ENCODE measurements at places on chromosomes 4 and X. TPM values are rescaled to one million over a fixed set of nuclear protein-coding genes. Genes with fewer than 3 reads are reported as not detected.

The SPANXB1 gene
- not detected for total RNA-seq

The FAT1 gene
- total RNA-seq, result 0.15 TPM

DNA sequence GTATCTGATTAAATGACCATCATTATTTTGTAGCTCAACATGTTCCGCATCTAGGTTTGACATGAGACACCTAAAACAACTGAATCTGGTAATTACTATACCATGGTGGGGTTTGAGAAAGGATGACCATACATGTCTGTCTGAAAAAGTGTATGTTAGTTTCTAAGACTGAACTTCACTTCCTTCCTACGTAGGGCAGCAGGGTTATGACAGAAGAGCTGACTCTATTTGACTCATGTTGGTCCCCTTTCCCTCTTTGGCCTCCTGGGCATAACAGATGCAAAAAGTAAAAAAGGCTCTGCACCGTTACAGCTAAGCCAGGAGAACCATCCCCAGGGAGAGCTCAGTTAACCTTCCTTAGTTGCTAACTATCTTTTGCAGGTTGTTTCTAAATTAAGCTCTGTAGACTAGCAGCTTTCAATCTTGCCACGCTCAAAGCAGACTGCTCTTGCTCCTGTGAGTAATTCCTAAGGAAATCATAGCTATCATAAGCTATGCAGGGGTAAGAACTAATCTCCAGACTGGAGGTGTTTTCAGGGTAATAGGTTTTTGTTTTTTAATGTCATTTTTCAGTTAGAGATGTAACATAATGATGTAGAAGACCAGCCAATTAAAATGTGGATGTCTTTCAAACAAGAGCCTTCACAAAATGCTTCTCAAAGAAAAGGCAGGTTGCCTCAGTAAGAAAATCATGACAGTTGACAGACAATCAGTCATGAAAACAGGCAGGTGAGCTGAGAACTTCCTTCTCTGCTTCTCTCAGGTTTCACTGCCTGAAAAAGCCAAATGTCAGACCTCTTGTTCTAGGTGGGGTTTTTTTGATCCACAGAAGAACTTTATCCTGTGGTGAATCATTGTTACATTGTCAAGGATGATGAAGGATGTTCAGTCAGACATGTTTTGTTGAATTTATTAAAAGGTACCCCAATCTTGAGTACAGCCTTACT lies 66.9 kb upstream of the DAPP1 start:
- no peak for DNase-seq

DNA sequence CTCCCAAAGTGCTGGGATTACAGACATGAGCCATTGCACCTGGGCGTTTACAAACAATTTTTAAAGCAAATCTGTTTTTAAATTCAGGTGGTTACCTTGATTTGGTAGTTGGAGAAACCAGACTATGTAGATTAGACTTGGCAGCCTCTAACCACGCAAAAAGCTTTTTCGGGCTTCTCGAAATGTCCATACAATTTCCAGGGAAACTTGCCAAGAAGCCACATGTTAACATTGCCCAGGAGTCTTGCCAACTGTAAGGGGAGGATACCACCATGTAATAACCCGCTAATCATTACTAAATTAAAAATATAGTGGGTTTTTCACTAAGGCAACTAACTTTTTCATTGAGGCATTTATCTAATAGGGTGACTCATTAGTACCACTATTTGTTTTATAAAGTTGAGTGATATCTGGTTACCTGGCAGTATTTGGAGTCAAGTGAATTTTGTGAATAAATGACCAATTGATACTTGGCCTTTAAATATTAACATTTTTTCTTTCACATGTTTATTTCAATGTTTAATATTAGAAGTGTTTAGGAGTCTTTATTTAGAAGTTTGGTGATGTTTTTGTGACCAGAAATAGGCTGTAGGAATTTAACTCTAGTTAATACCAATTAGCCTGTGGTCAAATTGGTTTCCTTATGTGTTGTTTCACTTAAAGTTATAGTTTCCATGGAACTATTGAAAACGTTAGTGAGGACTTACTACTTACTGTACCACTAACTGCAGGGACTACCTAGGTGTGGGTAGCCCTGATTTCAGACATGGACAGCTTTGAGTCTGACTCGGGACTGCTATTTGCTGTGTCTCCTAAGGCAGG lies 61.3 kb downstream of the CLDN34 start:
- no peak for DNase-seq

- no peak for DNase-seq
Measured at GRCh38 chr4:124224256-124224655, 488.3 kb downstream of the ANKRD50 start.

- no peak for DNase-seq
Measured at GRCh38 chr4:169052594-169052945, 42.5 kb upstream of the CBR4 start.

DNA sequence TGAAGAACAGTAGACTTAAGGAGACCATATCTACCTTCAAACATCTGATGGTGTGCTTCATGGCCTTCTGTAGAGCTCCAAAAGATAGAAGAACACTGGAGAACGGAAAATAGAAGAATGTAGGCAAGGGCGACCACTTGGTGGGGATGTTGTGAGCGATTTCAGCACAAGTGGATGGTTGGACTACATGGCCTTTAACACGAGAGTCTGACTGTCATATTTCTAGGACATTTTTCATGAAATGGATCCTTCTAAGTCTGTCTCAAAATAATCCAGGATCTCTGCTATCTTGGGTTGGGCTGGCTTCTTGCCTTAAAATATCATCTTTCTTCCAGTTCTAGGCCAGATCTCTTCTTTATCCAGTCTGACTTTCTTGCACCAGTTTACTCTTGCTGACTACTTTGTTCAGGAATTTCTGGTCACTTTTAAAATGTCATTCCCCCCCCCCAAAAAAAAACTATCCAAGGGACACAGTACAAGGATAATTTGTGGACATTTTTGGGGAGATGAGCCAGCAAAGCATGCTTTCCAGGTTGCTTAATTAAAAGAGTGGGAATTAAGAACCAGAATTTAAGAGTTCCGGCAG lies 1.2 kb upstream of the MID1IP1 start:
- no peak for DNase-seq

GRCh38 chrX:68995780-68996551 lies 167.1 kb downstream of the EFNB1 start:
- DNase-seq, result no peak

DNA sequence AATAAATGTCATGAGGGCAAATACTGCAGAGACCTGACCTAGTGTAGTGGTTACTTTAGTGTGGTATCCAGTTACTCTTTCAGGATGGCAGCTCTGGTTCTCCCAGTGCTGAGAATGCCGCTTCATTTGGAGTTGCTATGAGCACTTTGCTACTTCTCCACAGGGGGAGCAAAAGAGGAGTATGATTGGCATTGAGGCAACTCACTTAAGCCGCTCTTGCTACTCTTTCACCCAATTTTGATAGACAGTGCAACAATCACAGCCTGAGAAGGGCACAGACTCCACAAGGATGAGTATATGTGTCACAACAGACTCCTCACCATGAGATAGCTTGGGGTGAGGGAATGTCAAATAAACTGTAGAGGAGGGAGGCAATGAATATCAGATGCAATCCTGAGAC lies 81.2 kb downstream of the NPY1R start:
- DNase-seq, result no peak

GRCh38 chr4:54076673-54077072 lies 12.3 kb upstream of the CHIC2 start:
- DNase-seq, result no peak

- DNase-seq, result no peak
Measured at GRCh38 chr4:19510993-19511392, 740.7 kb upstream of the SLIT2 start.

The HS3ST1 gene
- total RNA-seq, result 0.51 TPM

GRCh38 chrX:129652565-129653169 lies 2.1 kb downstream of the APLN start:
- no peak for DNase-seq

DNA sequence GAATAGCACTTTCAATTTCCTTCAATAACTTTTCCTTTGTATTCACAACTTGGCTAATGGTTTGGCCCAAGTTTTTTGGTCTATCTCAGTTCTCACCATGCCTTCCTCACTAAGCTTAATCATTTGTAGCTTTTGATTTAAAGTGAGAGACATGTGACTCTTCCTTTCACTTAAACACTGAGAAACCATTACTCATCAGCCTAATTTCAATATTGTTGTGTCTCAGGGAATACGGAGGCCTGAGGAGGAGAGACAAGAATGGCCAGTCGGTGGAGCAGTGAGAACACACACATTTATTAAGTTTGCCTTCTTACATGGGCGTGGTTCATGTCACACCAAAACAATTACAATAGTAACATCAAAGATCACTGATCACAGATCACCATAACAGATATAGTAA lies 56.7 kb downstream of the TSPAN5 start:
- DNase-seq, result no peak

- DNase-seq, result no peak
Measured at GRCh38 chr4:186642530-186642929, 81.1 kb downstream of the FAT1 start.

DNA sequence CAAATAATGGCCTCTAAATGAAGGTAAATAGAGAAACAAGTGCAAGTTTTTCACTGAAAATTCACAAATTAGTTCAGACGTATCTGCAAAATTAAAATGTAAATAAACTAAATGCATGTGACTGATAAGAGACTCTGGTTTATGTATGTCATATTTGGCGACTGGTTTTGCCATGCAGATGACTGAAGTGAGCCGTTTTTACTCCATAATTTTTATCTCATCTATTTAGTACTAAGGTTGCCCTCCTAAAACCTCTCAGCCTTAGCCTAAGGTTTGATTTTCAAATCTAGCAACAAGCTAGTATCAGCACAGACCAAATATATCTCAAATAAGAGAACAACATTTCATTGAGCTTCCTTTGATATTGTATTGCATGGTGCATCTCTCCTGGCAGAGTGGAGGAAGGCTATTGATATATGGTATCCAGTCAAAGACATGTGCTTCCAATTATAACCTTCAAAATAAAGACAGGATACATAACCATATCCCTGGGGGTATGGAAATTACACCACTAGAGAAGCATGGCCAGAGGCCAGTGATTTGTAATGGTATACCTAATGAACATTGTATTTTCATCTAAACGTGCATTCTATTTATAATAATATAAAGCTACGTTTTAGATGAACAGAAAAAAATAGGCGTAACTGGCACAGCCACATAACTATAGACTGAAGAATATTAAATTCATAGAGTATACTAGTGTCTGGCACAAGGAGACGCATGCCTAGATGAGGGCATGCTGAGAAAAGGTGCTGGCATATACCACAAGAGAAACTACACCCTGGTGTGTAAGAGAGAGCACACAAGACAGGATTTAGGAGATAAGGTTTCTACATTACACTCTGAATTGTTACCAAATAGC lies 392.6 kb upstream of the INTU start:
- DNase-seq, result no peak

The PSAPL1 gene
- total RNA-seq, result not detected

- DNase-seq, result no peak
Measured at GRCh38 chr4:62208921-62209320, 1008.8 kb downstream of the ADGRL3 start.

DNA sequence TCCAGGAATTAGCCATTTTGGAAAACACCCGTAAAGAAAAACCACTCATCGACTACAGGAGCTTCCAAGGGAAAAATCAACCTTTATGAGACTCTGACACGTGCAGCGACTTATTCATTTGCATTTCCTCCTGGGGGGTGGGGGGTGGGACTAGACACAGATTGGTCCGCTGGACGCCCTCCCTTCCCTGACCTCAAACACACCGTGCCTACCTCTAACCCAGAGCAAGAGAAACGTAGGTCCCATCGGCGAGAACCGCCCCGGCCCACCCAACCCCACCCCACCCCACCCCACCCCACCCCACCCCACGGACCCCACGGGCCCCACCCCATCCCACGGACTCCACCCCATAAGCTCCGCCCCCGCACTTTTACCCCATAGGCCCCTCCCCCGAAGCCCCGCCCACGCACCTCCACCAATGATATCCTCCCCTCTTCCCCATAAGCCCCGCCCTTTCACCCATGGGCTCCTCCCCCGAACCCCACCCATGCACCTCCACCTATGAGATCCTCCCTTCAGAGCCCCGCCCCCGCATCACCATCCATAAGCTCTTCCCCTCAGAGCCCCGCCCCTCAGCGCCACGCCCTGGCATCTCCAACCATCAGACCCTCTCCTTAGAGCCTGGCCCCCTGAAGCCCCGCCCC lies 1.1 kb downstream of the GTPBP6 start:
- DNase-seq, result no peak

The ASMT gene
- not detected for total RNA-seq

DNA sequence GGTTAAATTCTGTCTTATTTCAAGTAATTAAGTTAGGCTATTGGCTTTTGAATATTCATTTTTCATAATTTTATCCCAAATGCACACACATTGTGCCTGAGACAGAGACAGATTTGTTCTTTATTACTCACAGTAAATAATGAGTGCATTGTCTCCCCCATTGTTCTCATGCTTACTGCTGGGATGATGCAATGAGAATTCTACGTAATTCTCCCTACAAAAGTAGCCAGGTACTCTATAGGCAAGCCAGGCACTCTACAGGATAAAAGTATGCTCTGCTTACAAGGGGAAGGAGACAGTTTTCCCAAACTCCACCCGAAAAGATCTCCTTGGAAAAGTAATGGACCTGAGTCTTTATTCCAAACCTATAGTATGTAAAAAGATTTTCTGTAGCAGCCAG lies 1890.7 kb upstream of the PCDH10 start:
- DNase-seq, result no peak

GRCh38 chr4:106996490-106996889 lies 39.6 kb downstream of the DKK2 start:
- DNase-seq, result no peak

DNA sequence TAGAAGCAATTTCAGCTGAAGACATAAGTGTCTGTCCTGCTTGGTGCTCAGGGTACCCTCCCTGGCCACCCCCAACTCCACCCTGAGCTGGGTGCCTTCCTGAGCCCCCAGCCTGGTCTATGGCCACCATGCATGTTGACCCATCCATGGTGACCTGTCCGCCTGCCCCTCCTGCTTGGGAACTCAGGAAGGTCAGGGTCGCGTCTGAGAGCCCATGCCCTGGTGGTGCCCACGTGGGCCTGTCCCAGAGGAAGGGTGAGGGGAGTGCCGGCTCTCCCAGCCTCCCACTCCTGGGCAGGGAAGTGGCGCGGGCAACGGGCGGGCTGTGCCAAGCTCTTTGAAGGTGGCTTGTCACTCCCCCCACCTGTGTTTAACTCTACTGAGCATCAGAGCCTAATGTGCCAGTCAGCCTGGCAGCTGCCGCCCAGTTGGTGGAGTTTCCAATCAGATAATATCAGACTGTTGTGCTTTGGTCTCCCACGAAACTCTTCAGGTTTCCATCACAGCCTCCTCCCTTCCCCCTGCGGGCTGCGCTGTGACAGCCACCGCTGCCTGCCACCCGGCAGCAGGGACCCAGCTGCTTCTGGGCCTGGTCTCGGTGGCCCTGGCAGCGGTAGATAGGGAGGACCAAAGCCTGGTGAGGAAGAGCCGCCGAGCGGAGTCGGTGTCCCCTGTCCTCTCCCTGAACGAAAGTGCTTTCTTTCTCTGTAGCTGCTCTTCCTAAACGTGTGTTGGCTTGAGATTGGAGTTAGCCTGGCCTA lies 4.8 kb downstream of the SH3BP2 start:
- no peak for DNase-seq

GRCh38 chr4:169437299-169438047 lies 166.7 kb upstream of the SH3RF1 start:
- DNase-seq, result no peak

The EDA gene
- total RNA-seq, result 1.6 TPM
